Aorta (tissue), 5 donors: ENCODE measurements at places on chromosomes 1 and 21. TPM values are rescaled to one million over a fixed set of nuclear protein-coding genes. Genes with fewer than 3 reads are reported as not detected.

GRCh38 chr1:67983867-67984266 is 66.6 kb downstream of the DIRAS3 start:
- DNase-seq, result no peak

DNA sequence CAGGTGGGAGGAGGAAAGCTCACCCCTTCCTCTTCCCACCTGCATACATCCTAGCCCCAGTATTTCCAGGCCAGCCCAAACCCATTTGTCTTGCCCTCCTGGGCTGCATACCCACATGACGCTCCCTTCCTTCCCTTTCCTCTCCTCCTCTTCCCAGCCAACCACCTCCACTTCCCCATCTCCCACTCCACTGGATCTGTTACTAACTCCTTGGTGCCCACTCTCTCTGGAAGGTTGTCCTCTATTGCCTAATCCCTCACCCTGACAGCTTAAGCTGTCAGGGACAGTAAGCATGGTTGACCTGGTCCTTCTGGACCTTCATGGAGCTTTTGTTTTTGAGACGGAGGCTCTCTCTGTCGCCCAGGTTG is 23.0 kb upstream of the SYNC start:
- no peak for DNase-seq

- no peak for DNase-seq
These were observed 60.0 kb upstream of the RGS21 start for GRCh38 chr1:192256674-192257334.

GRCh38 chr1:114087495-114087894 is 66.2 kb downstream of the SYT6 start:
- DNase-seq, result no peak

DNA sequence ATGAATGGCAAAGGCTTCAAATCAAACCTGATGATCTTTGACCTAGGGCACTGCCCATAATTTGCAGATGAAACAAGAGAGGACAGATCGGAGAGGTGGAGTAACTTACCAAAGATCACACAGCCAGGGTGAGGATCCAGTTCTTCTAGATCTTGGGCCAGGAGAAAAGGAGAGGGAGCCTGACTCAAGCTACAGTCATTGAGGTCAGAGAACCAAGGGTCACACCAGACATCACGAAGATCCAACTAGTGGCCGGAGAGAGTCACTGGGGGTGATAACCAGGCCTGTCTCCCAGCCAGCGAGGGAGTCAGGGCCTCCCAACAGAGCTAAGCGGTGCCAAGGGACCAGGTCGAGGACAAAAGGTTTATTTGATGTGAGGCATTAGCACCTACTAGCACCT is 115.0 kb downstream of the RIPK4 start:
- DNase-seq, result no peak

GRCh38 chr1:215166886-215167285 is 84.3 kb downstream of the KCNK2 start:
- no peak for DNase-seq

- DNase-seq, result no peak
These were observed 251.6 kb downstream of the AKT3 start for GRCh38 chr1:243598433-243598832.

- DNase-seq, result no peak
These were observed 25.4 kb downstream of the CHD5 start for GRCh38 chr1:6154525-6155319.

GRCh38 chr1:212700892-212701819 is 1.5 kb upstream of the BATF3 start:
- peak; percentile 85 for DNase-seq

- DNase-seq, result no peak
These were observed 7.3 kb downstream of the ARID4B start for GRCh38 chr1:235320521-235321179.

- no peak for DNase-seq
These were observed 227.2 kb downstream of the CAMTA1 start for GRCh38 chr1:7012461-7012924.

GRCh38 chr1:101316256-101316655 is 79.4 kb downstream of the S1PR1 start:
- DNase-seq, result no peak

- DNase-seq, result no peak
These were observed 71.3 kb upstream of the CNTN2 start for GRCh38 chr1:204971517-204972336.

- DNase-seq, result no peak
These were observed 59.7 kb downstream of the DESI2 start for GRCh38 chr1:244712669-244713068.

- no peak for DNase-seq
These were observed 6.5 kb downstream of the PADI4 start for GRCh38 chr1:17314491-17314971.

- DNase-seq, result no peak
These were observed 9.2 kb downstream of the S100A10 start for GRCh38 chr1:151984313-151984956.

GRCh38 chr1:209354111-209354839 is 229.2 kb upstream of the CAMK1G start:
- peak; percentile 73 for DNase-seq

DNA sequence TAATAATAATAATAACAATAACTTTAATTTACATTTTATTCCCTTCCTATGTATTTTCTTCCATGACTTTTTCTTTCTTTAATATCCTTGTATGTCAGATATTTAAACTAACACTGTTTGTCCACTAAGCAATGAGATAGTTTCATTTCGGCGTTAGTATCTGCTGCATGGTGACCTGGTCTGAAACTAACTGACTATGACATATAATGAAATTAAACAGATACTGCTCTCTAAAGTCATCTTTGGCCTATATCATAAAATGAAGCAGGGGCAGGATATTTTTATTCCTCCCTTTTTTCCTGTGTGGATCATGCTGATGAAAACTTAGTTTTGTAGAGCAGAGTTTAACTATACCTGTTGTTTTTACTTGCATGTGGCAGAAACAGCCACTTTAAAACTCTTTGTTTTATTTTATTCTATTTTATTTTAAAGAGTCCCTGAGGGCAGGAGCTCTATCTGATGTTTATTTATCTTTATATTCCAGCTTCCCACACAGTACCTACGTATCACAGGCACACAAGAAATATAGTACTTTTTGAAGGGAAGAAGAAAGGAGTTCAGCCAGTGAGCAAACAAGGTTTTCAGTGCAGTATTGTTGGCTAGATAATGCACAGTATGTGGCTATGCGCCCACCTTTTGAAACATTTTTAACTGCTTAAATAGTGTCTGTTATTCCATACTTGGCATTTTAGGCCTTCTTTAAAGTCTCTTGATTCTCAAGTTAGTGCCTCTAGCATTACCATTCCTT is 165.6 kb downstream of the PHTF1 start:
- DNase-seq, result no peak

DNA sequence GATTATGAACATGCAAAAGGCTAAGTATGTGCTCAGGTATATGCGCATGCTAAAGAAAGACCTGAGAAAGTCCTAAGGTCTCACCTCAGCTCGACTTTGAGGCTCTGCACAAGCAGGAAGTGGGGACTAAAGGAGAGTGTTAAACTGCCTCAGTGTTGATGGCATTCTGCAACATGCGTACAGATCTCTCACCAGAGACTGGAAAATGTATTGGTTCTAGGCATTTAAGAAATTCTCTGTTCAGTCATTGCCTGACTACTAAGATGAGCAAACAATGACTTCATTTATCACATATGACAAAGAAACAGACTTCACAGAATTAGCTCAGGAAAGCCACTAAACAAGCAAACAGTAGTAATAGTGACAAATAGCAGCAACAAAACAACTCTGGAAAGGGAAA is 90.8 kb downstream of the USH2A start:
- no peak for DNase-seq

DNA sequence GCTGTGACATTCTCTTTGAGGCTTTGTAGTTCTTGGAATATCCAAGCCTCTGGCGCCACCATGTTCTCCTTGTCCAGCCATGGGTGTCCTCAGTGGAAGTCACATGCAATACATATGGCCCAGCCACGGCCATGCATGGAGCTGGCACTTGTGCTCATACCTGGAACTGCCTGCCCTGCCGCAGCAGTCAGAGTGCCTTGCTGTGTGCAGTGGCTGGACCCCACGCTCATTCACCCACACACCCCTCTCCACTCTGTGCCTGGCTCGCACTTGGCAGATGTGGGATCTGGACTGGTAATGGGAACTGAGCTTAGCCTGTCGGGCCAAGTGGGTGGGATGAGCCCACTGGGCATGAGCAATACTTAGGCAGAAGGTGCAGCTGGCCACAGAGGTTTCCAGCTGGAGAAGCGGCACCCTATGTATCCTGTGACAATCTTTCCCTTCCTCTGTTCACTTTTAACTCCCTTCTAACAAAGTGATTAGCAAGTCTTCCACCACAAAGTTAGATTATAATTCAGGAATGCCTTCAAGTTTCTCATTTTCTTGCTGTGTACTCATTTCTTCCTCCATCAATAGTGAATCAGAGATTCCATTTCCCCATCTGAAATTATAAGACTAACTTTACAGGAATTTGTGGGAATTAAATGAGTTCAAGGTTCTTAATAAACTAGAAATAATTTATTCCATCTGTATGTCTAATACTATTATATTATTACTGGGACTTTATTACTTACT is 351.6 kb upstream of the NCAM2 start:
- DNase-seq, result no peak

GRCh38 chr1:222124602-222125001 is 382.7 kb upstream of the DUSP10 start:
- no peak for DNase-seq

- DNase-seq, result no peak
These were observed 18.8 kb downstream of the LRRC52 start for GRCh38 chr1:165562571-165562970.

GRCh38 chr1:9680828-9681227 is 29.3 kb downstream of the PIK3CD start:
- DNase-seq, result no peak

DNA sequence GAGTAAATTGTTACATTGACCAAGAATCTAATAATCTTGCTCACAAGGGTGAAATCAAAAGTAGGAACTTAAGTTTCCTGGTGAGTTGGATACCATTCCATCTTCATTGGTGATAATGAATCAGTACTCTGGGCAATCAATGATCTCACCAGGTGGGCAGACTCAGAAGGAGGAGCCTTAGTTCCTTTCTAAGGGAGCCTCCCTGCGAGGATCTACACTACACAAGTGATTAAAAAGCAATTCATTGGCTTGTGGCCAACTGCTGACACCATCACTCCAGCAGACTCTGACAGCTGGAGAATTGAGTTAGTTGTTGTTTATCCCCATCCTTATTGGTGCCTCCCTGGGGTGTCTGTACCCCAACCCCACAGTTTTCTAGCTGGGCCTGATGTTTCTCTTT is 84.1 kb upstream of the VANGL1 start:
- DNase-seq, result no peak

DNA sequence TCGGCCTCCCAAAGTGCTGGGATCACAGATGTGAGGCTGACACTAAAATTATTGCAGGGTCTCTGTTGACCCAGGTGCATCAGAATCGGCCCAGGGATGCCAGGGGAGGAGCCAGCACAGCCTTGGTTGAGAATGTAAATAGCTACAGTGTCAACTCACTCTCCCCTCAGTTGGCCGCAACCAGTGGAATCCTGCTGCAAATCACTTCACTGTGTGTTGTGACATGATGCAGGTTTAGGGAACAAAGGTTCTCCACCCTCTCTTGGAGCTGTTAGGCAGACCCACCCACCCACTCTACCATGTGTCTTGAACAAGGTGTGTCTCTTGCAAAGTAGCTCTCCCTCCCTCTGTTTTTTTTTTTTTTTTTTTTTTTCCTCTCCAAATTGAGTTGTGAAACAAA is 60.5 kb upstream of the SOD1 start:
- no peak for DNase-seq

GRCh38 chr21:43771698-43772424 is 4.2 kb downstream of the CSTB start:
- no peak for DNase-seq

DNA sequence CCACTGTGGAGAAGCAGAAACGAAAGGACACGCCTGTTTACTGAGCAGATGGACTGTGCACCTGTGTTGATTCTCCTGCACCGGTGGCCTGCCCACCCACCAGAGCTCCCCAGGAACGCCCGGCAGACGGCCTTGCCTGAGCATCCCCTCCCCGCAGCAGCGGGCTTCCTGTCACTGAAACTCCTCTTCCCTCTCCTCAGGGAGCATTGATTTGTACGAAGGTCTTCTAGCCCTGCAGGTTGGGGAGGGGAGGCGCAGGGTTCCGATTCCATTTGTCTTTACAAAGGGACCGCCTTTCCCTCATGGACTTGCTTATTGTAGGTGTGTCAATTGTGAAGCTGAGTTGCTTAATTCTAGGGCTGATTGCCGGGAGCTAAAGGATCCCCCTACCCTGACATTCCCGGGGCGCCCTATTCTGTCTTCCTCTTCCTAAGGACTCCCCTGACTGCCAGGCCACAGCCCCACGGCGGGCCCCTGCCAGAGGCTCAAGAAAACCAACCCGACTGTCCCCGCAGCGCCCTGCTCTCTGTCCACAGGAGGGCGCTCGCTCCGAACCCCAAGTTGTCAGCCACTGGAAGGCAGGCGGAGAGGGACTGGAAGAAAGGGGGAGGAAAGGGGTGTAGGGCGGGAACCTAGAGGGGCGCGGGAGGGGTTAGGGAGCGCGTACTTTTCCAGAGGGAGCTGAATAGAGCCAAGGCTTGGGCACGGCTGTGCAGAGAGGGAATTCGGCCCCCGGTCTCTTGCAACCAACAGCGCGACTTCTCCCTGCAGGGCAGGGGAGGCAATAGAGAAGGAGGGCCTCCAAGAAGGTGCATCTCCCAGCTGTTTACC is 2.8 kb downstream of the S100A6 start:
- DNase-seq, result peak; percentile 91

DNA sequence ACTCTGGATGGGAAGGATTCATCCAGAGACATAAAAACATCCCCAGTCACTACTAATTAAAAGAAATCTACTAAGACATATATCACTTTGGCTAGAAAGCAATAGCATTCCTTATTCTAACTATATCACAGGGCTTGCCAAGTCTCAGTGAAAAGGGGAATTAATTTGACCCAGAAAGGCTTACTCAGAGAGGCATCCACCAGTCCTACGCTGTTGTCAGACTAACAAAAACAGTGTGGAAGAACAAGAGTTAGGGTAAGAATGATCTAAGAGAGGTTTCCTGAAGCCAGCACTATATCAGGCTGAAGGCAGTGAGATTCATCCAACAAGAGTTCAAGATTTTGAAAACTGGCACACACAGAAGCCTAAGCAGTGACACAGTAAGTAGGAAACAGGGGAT is 126.1 kb downstream of the GDAP2 start:
- DNase-seq, result no peak

Gene CLDN17
- polyA plus RNA-seq, result not detected

Gene C1QA
- polyA plus RNA-seq, result 65.3 TPM

Gene SLC30A2
- polyA plus RNA-seq, result 0.13 TPM

Gene RSPH1
- polyA plus RNA-seq, result 1.6 TPM

Gene RNU1-3
- polyA plus RNA-seq, result not detected

Gene ADPRS
- 12.9 TPM for polyA plus RNA-seq

Gene FCRLB
- polyA plus RNA-seq, result 2.0 TPM

Gene FCN3
- 0.50 TPM for polyA plus RNA-seq

Gene FCRL4
- polyA plus RNA-seq, result not detected

Gene CNR2
- polyA plus RNA-seq, result 0.08 TPM

Gene BARHL2
- not detected for polyA plus RNA-seq

Gene LAMB3
- polyA plus RNA-seq, result 5.2 TPM

Gene SLC9C2
- polyA plus RNA-seq, result not detected

Gene NR0B2
- polyA plus RNA-seq, result 28.0 TPM
